ENCODE measurements at places on chromosomes 1 and 21.

DNA sequence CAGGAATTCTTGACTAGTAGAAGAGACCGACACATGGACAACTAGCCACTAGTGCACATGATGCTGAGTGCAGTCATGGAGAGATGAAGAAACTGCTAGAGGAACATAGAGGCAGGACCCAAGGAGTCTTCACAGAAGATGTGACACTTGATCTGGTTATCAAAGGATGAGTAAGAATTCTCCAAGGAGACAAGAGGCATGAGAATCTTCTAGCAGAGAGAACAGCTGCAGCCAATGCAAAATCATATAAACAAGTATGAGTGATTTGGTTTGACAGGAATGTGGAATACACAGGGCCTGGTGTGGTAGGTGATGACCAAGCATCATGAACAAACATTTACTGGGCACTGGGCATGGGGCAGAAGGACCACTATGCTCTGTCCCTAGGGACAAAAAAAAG lies 140.9 kb upstream of the CTTNBP2NL start:
- no peak for DNase-seq

DNA sequence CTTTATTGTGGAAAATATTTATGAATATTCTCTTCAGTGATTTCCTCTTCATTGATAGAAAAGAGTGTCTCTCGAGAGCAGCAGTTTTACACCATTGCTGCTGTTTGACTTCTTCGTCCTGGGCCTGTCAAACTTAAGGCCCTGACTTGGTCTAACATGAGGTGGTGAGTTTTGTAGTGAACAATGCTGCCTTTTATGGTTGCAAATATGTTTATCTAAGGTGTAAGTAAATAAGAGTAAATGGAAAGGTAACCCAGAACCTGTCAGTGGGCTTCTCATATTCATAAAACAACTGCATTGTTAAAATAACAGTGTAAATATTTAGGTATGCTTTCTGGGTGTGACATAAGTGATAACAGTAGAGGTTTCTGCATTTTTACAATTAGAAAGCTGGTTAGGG lies 62.8 kb upstream of the SCCPDH start:
- DNase-seq: no peak

DNA sequence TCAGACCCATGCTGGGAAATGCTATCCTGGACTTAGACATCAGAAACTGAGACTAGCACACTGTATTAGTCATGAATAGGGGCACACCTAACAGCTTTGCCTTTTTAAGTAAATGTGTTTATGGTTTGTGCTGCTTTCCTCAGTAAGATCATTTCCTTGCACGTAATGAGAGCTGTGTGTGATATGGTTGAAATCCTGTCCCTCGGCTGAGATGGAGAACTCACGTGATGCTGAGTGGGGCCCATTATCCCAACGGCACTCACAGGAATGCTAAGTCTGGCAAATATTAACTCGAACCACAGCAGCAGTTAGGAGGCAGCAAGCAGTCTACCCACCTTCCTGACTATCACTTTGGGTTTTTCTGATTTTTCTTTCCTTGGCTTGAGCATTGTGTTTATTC lies 38.2 kb downstream of the BCL9 start:
- no peak for DNase-seq

GRCh38 chr1:243851257-243851756 lies 1.3 kb upstream of the AKT3 start:
- no peak for DNase-seq

- DNase-seq: no peak
Measured at GRCh38 chr1:119341372-119341947, 27.1 kb upstream of the HAO2 start.

- no peak for DNase-seq
Measured at GRCh38 chr21:42156690-42157605, 62.0 kb upstream of the ABCG1 start.

DNA sequence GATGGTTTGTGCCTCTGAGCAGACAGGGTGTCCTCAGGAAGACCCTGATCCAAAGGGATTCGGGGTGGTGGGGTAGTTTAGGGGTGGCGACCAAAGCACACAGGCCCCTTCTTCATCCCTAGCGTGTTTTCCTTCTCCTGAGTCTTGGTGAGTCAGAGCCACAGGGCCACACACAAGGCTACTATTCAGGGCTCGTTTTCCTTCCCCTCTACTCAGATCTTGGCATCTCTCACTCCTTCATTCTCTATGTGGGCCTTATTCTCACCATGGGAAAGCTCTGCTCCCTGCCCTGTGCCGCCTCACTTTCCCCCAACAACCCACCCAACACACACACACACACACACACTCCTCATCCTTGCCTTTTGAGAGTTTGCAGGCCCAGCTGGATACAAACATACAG lies 43.6 kb upstream of the WNT2B start:
- DNase-seq: no peak

GRCh38 chr1:174044418-174045222 lies 22.5 kb upstream of the RC3H1 start:
- no peak for DNase-seq

DNA sequence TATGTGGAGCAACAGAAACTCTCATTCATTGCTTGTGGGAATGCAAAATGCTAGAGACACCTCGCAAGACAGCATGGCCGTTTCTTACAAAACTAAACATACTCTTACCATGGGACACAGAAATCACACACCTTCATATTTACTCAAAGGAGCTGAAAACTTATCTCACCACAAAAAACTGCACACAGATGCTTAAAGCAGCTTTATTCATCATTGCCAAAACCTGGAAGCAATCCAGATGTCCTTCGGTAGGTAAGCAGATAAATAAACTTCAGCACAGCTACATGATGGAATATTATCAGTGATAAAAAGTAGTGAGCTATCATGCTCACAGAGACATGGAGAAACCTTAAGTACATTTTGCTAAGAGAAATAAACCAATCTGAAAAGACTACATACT lies 124.3 kb downstream of the RERE start:
- DNase-seq: no peak
